ENCODE measurements at places on chromosomes 4 and X.

DNA sequence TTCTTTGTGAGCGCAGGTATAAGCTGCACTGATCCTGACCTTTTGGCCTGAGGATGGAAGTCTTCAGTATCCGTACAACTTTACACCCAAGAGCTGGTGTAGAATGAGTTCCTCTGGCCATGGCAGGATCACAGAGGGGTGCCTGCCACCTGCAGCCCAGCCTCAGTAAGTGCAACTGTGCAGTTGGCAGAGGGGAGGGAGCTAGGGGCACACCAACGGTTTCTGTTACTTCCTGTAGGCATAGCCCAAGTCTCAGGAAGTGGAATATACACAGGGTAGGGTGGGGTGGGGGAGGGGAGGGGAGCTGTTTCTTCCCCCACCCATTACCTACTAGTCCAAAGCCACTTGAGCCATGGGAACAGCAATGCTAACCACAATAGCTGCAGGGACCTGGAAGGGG, 85.4 kb upstream of the GBA3 start:
- peak; percentile 56 for DNase-seq

GRCh38 chrX:15570145-15570544, 30.6 kb downstream of the ACE2 start:
- DNase-seq = no peak

DNA sequence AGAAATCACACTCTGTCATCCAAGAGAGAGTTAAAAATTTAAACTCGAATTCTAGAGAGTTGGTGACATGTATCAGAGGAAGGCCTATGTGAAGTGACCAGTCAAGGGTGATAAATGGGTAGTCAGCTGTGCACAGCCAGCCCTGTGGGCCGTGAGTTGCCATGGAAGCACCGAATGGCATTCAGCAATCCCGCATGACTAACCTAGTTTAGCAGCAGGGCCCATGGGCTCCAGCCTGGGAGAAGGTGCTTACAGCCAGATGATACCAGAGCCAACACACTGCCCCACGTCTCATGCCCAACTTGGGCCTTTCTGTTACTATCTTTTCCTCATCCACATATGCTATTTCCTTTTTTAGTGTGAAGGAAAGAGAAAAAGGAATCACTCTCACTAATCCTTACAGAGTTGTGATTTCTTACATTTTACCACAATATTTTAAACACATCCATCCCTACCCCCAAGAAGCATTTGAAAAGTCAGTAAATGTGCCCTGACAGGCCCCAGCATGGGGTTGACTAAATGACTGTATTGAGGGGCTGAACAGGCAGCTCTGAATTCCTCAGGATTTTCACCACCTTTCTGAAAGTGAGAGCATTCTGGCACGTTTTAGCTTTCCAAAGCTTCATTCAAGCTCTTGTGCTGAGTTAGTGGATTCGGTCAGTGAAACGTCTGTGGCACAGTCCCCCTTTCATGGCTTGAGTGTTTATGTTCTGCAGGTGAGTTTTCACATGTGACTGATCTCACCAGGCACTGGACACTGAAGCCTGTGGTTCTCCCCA, 104.2 kb downstream of the AFF1 start:
- peak; percentile 65 for DNase-seq

DNA sequence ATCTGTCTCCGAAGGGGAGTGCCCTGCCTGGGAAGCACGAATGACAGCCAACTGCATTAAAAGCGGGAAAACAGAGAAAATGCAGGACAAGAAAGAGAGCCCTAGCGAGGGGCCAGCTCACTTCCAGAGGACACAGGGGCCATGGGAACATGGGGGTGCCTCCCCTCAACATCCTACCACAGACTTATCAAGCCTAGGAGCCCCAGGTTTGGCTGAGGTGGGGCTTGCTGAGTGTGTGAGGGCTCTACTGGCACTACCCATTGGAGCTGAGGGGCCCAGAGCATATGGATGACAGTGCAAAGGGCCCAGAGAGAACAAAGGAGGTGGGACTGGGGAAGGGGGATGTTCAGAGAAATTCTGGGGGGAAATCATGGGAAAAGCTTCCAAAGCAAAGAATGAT, 101.8 kb downstream of the PJA1 start:
- no peak for DNase-seq

All from femur (tissue), 1 donor.